NCI-H1930 (cell line): ENCODE measurements at places on chromosomes 5 and 9.

DNA sequence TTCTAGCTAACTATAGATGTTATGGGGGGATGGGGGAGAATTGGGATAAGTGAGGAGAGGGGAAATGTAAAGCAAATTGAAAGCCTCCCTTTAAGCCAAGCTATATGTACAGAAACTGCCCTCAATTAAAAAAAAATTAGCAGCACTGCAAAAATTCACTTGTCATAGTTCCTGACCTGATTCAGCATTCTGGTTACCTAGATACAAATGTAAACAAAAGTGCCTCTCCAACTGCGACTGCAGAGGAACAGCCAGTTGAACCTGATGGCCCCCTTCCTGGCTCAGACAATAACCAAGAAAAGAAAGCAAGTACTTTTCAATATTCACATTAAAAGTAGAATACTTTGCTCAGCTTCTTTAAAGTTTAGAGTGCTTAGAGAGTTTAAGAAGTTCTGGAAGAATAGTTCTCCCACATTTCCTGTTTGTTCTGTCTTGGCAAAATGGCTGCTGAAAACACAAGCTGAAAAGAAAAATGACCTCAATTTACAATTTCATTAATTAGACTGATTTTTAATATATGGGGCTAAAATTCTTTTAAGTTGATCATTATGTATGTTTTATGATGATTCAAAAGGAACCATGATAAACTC is 1.5 kb downstream of the FAM81B start:
- DNase-seq = no peak

DNA sequence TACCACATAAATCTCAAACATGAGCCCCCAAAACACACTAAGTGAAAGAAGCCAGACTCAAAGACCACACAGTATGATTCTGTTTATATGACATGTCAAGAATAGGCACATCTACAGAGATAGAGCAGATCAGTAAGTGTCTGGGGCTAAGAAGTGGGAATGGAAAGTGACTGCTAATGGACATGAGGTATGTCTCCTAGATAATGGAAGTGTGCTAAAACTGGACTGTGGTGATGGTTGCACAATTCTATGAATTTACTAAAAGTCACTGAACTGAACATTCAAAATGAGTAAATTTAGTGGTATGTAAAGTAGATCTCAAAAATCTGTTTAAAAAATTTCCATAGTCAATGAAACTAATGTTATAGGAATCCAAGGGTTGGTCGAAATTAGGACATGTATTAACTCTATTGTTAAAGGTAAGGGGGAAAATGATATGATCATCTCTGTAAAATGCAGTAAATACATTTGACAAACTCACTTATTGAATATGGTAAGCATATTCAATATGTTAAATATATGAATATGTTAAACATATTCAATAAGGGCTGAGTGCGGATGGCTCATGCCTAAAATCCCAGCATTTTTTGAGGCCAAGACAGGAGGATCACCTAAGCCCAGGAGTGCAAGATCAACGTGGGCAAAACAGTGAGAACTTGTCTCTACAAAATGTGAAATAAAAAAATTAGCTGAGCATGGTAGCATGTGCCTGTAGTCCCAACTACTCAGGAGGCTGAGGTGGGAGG is 51.7 kb downstream of the NUP155 start:
- no peak for DNase-seq

- DNase-seq = no peak
Observed at GRCh38 chr5:40401284-40402006, 278.3 kb upstream of the PTGER4 start.

DNA sequence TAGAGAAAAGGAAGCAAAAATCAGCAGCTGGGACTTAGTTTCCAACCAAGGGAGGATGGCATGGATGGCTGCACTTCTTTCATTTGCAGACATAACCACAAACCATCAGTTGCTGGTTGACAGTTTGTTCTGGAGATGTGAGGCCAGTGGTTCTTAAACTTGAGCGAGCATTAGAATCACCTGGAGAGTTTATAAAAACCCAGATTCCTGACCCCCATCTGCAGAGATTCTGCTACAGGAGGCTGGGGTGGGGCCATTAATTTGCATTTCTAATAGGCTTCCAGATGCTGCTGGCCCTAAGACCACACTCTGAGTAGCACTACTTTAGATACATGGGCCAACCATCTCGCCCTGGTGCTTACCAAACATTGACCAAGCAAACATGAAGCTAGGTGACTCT is 60.8 kb downstream of the MARCHF3 start:
- no peak for DNase-seq

- no peak for DNase-seq
Observed at GRCh38 chr9:90544488-90544887, 98.1 kb downstream of the DIRAS2 start.

GRCh38 chr9:88587885-88588649 is 53.1 kb downstream of the NXNL2 start:
- DNase-seq = no peak

- DNase-seq = no peak
Observed at GRCh38 chr5:66906021-66906420, 290.6 kb downstream of the CD180 start.

GRCh38 chr5:27252911-27253310 is 214.5 kb upstream of the CDH9 start:
- DNase-seq = no peak

DNA sequence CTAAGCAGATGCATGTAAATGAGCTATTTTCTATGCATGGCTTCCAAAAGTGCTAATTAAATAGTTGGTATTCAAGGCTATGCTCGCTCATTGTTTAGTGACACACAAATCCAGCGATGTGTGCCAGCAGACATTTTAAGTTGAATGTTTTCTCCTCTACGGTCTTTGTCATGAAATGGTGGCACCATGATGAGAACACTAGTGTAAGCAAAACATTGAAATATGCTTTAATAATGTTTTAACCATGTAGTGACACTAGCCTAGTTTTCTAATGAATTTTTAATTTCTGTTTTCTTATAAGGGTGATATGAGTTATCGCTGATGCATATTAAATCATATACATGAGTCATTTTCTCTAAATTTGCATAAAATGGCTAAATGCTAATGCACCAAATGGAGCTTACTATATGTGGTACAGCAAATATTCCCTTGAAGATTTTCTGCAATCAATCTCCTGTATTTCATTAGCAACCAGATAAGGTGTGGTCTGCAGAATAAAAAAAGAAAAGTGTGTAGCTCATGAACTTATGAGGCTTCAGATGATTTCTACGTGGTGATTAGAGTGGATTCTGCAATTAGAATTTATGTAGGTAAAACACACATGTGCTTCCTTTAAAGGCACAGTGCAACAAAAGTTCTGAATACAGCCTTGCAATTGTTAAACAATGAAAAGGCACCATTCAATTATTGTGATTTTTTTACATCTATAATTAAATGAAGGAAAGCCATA is 226.6 kb downstream of the MEF2C start:
- DNase-seq = no peak

GRCh38 chr5:149079883-149080282 is 17.0 kb upstream of the SH3TC2 start:
- DNase-seq = no peak

- DNase-seq = no peak
Observed at GRCh38 chr5:151522226-151522625, 68.9 kb downstream of the FAT2 start.

DNA sequence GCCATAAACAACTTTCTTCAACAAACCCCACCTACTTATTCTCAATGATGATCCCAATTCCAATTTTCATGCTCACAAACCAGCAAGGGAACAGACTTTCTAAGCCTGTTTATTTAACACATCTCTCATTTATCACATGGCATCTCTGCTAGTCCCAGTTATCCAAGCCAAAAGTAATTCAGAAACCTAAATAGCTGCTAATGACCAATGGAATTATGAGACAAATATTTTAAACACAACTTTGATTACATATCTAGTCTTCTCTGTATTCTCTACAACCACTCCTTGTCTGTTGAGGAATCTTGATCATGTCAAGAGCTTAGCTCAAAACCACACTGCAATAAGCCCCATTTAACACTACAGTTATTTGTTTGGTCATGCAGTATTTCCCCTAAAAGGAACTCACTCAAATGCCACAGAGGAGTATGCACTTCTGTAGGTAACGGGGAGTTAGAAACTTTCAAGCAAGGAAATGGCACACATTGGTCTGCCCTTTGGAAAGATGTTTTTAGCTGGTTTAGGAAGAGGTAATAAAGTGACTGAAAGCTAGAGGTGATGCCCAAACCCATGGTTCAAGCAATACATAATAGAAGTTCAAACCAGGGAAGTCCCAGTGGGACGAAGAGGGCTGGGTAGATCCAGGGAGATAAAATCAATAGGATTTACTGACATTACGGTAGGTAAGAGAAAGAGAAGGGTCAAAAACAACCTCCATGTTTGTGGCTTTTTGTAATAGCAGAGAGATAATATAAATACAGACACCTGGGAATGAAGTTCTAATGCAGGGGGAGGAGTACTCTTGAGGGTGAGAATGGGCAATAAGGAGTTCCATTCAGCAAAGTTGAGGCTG is 42.1 kb upstream of the HTR4 start:
- DNase-seq = no peak

DNA sequence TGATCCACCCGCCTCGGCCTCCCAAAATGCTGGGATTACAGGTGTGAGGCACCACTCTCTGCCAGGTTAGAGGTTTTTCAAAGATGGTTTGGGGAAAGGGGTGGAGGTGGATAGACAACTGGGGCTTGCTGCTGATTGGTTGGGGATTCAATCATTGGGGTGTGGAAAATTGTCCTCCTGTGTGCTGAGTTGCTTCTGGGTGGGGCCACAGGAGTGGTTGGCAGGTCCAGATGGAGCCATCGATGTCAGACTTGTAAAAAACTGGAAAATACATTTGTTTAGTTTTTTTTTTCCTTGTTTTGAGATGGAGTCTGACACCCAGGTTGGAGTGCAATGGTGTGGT is 61.9 kb upstream of the CLINT1 start:
- no peak for DNase-seq

DNA sequence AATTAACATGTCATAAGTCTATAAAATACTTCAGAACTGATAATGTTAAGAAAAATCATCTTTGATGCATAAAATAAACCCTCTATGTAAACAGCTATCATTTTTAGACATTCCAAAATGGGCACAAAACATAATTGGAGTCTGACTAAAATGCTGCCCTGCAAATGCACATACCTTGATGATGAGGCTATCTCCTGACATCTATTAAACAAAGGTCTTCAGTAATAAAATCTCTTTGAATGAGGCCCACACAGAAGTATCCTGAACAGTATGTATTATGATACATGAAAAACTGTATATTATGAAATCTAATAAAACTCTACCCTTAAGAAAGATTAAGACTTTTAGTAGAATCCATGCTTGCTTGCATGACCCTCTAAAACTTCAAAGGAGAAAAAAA is 66.1 kb downstream of the FBXL17 start:
- DNase-seq = no peak

DNA sequence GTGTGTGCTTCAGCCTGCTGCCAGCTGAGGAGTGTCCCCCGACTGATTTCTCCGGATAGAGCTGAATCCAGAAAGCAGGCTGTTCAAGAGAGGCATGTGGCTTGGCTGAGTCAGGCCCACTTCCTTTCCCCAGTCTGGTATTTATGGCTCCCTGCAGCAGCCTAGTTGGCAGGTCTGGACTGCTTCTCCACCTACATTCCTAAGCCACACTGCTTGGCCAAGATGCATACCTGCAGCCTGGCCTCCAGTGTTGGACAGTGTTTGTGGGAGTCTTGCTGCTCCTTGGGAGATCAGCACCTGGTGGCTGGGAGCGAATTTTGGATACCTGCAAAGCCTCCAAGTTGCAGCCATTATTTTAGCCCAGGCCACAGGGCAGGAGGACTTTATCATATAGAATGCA is 670.8 kb downstream of the ACTL7B start:
- DNase-seq = no peak

GRCh38 chr5:168039566-168040248 is 251.7 kb upstream of the WWC1 start:
- DNase-seq = no peak

DNA sequence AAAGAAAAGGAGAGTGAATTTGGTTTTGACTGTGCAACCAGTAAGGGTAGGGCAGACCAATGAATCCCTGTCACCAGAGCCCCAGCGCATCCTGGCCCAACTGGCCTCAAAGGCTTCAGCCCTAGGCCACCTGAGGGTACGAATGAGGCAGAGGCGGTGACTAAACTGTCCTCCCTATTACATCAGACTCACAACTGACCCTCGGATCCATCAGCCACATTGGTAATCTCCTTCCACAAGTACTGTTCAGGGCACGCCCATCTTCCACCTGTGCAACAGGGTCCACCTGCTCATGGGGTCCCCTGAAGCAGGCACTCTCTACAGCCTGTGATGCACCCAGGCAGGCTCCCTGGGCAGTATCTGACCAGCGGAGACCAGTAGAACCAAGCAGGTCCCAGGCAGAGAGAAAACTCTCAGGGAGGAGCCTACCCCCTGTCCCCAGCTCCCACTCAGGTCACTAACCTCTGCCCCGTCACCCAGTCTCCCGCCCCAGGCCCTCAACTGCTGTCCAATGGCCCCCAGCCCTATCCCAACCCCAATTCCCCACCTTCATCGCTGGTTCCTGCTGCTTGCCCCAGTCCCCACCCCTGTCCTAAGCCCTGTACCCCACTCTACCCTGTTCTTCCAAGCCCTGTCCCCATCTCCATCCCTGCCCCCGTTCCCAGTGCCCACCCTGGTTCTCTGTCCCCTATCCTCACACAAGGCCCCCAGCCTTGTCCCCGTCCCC is 904 bp downstream of the EDF1 start:
- no peak for DNase-seq

- no peak for DNase-seq
Observed at GRCh38 chr5:135048286-135048685, 14.3 kb upstream of the PITX1 start.

GRCh38 chr5:126852091-126852571 is 75.2 kb downstream of the LMNB1 start:
- no peak for DNase-seq

GRCh38 chr5:169627551-169627950 is 9.5 kb upstream of the DOCK2 start:
- DNase-seq = no peak

- no peak for DNase-seq
Observed at GRCh38 chr9:2758898-2759510, 41.7 kb downstream of the KCNV2 start.

- DNase-seq = no peak
Observed at GRCh38 chr5:176851871-176852658, 41.7 kb downstream of the UNC5A start.

DNA sequence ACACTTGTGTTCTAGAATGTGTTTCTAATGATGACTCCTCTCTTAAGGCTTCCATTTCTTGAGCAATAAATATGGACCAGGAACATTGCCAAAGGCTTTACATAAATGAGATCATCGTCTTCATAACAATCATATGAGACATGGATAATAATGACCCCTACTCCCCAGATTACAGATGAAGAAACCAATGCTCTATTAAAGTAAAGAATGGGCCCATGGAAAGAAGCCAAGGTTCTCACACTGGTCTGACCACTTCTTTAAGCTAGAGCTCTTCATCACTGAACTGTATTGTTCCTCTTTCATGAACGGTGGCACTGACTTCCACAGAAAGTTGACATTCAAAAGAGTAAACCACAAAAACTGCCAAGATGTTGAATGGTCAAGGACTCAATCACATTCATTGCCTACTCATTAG is 65.3 kb downstream of the MARCHF3 start:
- DNase-seq = no peak
